Activated CD8-positive, alpha-beta T cell treated with anti-CD3 and anti-CD28 coated beads for 36 hours (primary cell): ENCODE measurements at places on chromosomes 1 and 21. TPM values are rescaled to one million over a fixed set of nuclear protein-coding genes. Genes with fewer than 3 reads are reported as not detected.

The TRIM67 gene
- not detected for total RNA-seq

- no peak for DNase-seq
Measured at GRCh38 chr1:43049481-43049880, 90.8 kb upstream of the SLC2A1 start.

The ELAPOR1 gene
- total RNA-seq = 4.7 TPM

DNA sequence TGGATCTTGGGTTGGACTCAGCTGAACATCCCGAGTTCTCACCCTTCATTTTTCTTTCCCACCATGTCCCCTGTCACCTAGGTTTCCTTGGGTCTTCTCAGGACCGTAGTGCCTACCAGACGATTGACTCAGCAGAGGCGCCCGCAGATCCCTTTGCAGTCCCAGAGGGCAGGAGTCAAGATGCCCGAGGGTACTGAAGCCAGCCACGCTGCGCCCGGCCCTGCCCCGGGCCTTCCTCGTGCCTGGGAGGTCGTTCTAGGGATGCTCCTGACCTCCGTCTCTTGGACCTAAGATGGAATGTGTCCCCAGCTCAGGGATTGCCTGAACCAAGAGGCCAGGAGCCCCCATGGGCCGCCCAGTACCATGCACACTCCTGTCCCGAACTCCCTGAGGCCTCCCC is 12.0 kb upstream of the C1orf167 start:
- no peak for DNase-seq

The SPATA1 gene
- 3.0 TPM for total RNA-seq

DNA sequence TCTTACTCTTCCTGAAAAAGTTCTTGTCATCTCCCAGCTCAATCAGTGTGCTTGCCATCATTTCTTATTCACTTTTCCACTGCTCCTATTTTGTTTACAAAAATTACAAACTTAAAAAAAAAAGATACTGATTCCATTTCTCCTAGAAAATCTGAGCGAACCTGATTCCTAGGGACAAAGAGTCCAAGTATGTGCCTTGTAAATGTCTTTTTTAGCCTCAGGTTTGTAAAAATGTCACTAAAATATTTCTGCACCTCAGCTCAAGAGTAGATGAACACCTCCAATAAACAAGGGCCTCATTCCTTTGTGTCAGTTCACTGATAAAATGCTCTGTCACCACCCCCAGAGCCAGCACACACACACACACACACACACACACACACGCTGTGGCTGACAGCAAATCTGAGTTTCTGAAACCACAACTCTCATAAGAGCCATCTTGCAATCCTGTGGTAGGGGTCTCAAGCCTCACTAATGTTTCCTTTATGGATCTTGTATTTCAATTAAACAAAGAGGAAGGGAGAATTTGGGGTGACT is 299.2 kb downstream of the PBX1 start:
- no peak for DNase-seq

The SLC5A9 gene
- not detected for total RNA-seq

DNA sequence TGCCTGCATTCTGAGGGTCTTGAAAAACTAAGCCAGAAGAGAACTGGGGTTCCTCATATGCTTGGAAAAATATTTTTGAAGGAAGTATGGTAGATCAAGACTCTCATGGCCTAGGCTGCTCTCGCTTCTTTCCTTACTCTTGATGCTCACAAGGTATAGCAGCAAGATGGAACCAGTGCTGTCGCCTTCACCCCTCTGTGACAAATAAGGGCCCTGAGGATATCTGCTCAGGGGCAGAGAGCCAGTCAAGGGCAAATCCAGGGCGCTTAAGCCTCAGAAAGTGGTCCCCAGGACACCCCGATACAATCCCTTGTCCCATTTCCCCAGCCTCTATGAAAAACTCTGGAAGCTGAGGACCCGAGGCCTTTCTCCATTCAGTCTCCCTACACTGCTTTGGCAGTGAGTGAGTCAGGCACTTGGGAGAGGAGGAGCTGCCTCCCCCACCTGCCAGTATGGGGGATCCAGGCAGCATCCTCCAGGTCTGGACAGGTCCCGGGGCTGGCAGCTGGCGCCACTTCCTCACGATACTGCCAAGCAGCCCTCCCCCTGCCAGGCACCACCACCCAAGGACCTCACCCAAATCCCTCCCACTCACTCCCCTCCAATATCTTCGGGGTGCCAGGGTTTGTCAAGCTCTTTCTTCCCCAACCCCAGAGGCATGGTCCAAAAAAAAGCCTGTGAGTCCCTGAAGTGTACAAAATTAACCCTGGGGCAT is 1.3 kb downstream of the IGSF9 start:
- DNase-seq = no peak

The CTSE gene
- not detected for total RNA-seq

The CELA3A gene
- not detected for total RNA-seq

The ATP6V1G3 gene
- not detected for total RNA-seq

The ARHGEF2 gene
- 147 TPM for total RNA-seq

DNA sequence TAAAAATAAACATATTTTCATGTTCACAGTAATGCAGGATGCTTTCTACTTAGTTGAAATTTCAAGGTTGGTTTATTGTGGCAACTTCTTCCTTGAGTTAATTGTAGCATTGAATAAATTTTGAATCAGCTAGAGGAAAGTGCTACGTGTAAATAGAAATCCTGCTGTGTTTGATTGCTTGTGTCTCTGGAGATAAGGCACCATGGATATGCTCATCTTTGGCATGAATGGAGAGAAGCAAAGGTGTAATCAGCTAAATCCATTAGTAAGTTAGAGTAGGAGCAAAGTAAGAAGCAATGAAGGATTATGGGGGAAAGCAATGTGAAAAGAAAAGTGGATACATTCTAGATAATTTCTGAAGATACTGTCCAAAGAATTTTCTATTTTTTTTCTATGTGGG is 331.1 kb downstream of the PTPRC start:
- no peak for DNase-seq

DNA sequence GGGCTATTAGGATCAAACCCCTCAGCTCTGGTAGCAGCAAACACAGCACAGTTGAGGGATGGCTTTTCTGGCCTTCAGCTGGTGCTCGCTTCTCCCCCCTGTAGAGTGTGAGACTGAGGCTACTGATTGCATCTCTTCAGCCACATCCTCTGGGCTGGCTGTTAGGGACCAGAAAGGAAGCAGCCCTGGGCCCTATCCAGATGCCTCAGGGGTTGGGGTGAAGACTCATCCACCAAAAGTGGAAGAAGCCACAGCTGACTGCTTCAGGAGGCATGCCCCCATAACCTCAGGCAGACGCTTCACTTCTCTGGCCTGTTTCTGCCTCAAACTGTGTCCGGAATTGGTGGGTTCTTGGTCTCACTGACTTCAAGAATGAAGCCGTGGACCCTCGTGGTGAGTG is 6.2 kb upstream of the TMEM200B start:
- no peak for DNase-seq

The FMO1 gene
- not detected for total RNA-seq

GRCh38 chr1:169100208-169100607 is 6.3 kb upstream of the ATP1B1 start:
- DNase-seq = no peak

The NAV1 gene
- 2.1 TPM for total RNA-seq

The GGPS1 gene
- 35.4 TPM for total RNA-seq

The SELENBP1 gene
- not detected for total RNA-seq

The MATN1 gene
- 0.45 TPM for total RNA-seq

- DNase-seq = no peak
Measured at GRCh38 chr1:216580538-216581057, 142.6 kb downstream of the ESRRG start.

GRCh38 chr1:55588309-55588708 is 373.1 kb upstream of the USP24 start:
- no peak for DNase-seq

The PM20D1 gene
- total RNA-seq = 0.29 TPM

DNA sequence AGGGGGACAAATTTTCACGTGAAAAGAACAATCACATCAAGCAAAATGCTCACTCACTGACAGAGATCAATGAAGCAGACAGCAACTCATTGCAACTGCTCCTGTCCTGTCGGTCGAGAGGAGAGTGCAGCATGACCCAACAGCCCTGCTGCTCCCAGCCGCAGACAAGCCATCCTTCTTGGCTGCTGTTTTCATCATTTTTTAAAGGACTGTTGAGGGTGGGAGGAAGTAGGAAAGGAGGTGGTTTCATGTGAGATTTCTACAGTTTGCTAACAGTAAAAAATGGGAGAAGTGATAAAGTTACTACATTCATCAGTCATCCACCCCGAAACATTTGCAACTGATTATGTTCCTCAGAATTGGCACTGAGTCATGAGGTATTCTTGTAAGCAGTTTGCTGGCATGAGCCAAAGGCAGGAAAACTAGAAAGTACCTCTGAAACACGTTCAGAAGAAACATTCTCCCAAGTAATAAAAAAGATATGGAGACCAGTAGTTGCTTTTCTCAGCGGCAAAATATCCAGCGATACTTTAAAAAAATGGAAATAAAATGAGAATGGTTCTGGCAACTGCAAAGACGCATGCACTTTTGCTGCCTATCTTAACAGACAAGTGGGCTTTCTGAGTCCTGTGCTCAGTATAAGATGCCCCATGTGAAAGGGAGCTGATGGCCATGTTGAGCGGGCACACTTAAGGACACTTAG is 72.0 kb upstream of the CLDN14 start:
- no peak for DNase-seq

DNA sequence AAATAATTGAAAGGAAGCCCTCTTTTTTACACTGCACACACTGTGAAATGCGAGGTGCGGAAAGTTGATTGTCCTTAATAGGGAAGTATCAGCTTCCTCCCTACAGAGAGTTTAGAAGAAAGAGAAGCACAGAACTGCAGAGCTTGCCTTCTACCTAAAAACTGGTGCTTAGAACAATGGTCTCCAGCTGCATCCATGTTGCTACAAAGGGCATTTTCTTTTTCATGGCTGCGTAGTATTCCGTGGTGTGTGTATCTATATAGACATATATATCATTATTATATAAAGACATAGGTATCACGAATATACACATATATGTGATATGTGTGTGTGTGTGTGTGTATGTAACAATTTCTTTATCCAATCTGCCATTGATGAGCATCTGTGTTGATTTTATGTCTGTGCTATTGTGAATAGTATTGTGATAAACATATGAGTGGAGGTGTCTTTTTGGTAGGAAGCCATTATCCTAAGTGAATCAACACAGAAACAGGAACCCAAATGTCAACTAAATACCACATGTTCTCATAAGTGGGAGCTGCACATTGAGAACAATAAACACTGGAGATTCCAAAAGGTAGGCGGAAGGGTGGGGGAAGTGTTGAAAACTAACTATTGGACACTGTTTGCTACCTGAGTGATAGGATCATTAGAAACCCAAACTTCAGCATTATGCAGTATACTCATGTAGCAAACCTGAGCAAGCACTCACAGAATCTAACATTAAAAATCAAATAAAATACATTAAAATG is 290.0 kb upstream of the RUNX1 start:
- no peak for DNase-seq

The AMY1B gene
- not detected for total RNA-seq

DNA sequence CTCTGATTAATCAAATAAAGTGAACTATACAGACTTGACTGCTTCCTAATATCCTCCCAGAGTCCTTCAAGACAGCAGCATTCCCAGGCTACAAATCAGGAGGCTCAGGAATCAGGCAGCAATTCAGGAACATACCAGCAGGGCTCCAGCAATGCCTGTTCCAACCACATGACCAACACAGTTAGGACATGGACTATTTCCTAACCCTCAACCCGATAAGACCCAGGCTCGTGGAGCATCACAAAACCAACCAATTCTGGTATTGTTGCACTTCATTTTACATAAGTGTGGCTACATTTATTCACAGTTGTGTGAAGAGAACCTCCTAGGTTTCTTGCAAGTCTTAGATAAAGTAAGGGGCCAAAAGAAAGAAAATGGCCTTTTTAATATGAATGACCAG is 546.2 kb upstream of the ADGRL2 start:
- no peak for DNase-seq
